LoVo (cell line): ENCODE measurements at places on chromosomes 5 and 9.

- no peak for DNase-seq
These were observed 1.3 kb upstream of the TBC1D2 start for GRCh38 chr9:98256756-98257155.

DNA sequence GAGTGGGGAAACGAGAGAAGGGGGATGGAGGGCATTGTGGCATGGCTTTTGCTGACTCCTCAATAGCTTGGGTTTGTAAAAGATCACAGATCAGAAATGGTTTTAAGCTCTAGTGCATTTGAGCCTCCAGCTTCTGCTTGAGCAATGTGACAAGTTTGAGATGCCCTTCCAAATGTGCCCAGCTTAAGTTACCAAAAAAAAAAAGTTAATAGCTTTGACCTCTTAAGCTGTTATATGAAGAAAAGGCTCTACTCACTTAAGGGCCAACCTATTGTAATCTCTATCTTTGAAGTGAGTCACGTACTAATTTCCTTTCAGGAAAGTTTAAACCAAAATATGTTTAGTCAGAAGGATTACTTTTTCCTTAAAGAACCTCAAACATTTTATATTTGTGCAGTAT, 428.8 kb upstream of the ACTBL2 start:
- DNase-seq: no peak

- DNase-seq: no peak
These were observed 199.4 kb downstream of the GAPVD1 start for GRCh38 chr9:125460883-125461635.

DNA sequence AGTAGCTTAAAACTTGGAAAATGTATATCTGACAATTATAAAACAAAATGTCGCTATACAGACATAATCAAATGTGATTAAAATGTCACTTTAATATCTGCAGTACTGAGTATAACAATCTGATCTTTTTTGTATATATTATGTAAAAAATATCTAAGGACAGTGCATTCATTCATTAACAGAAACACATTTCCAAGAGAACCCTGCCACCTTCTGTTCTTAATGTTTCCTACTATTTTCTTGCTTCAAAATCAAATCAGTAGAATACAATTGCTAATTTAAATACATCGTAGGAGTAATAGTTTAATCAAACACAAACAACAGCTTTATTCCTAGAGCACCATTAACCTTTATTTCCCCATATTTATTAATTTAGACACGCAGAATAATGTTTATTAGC, 142.6 kb upstream of the ST8SIA4 start:
- DNase-seq: no peak

DNA sequence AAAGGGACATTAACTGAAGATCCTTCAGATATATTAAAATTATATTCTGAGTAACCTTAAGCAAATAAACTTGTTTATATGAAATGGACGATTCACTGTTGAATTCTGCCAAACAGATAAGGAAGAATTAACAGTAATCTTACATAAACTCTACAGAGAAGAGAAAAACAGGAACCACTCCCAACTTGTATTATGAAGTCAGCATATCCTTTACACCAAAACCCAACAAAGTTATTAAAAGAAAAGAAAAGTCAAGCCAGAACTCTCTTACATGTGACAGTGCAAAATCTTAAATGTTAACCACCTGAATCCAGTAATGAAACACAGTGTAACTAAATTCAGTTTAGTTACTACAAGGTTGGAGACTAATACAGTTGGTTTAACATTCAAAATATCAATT, 185.8 kb downstream of the DEPDC1B start:
- DNase-seq: no peak

DNA sequence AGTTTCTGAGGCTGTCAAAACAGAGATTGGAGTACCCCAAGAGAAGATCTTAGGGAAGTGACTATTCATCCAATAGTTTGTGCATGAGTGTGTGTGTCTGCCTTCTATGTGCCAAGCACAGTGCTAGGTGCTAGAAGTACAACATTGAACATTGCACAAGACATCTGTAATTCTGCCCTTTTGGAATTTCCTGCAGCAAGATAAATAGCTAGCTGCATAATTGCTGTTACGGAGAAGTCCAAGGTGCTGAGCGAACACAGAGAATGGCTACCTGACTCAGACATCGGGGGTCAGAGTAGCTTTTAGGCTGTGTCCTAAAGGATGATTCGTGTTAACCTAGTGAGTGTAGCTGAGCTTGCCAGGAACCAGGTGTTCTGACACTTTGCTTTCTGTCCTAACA, 44.8 kb downstream of the PAPPA start:
- no peak for DNase-seq

DNA sequence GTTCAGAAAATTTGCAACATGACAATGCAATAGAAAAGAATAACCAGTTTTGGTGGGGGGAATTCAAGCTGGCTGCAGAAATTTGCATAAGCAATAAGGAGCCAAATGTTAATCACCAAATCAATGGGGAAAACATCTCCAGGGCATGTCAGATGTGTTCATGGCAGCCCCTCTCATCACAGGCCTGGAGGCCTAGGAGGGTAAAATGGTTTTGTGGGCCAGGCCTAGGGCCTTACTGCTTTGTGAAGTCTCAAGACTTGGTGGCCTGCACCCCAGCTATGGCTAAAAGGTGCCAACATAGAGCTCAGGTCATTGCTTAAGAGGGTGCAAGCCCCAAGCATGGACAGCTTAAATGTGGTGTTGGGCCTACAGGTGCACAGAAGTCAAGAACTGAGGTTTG, 29.7 kb upstream of the SLC36A1 start:
- no peak for DNase-seq

DNA sequence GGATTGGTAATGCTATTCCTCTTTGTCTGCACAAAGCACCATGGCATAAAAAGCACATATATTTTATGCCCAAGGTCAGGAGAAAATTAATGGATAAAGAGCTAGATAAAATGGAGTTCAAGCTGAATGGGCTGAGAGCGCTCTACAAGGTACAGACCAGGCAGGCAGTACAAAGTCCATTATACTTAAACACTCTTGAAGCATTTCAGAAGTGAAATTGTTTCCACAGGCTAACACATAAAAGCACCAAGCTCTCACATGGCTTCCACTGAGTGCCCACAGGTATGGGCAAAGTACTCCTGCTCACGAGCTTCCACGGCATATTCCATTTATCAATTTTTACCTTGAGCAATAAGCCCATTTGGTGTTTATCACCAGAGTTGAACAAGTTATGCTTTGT, 771.2 kb upstream of the DMAC1 start:
- DNase-seq: no peak

- no peak for DNase-seq
These were observed 236.9 kb downstream of the ARRDC3 start for GRCh38 chr5:91146230-91146629.

DNA sequence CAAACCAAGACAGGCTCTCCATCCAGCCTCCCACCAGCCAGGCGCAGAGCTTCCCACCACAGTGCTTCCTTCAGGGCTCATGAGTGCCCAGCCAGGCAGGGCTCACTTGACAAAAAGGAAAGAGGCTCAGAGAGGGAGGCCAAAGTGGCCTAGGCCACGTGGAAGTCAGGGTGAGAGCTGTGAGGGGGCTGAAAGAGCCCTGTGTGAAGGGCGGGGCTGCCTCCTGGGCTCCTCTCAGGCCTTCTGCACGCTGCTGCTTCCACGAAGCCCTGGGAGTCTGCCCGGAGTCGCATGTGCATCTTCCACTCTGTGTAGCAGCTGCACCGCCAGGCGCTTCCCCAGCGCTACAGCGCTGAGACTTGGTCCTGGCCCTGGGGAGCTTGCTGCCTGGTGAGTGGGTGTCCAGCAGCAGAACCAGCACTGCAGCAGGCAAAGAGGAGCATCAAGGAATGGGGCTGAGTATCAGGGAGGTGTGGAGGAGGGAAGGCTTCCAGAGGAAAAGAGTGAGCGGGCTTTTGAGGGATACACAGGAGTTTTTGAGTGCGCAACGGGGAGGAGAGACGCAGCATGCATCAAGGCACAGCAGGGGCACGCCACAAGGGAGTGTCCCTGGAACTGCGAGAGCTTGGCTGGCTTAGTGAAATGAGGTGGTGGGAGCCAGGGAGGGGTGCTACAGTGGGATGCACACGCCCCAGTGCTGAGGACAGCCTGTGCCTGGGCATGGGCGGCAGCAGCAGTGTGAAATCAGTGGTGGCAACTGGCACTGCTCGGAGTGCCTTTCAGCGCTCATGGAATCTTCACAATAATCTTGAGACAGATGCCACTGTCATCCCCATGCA, 178.0 kb downstream of the GAPVD1 start:
- DNase-seq: no peak

DNA sequence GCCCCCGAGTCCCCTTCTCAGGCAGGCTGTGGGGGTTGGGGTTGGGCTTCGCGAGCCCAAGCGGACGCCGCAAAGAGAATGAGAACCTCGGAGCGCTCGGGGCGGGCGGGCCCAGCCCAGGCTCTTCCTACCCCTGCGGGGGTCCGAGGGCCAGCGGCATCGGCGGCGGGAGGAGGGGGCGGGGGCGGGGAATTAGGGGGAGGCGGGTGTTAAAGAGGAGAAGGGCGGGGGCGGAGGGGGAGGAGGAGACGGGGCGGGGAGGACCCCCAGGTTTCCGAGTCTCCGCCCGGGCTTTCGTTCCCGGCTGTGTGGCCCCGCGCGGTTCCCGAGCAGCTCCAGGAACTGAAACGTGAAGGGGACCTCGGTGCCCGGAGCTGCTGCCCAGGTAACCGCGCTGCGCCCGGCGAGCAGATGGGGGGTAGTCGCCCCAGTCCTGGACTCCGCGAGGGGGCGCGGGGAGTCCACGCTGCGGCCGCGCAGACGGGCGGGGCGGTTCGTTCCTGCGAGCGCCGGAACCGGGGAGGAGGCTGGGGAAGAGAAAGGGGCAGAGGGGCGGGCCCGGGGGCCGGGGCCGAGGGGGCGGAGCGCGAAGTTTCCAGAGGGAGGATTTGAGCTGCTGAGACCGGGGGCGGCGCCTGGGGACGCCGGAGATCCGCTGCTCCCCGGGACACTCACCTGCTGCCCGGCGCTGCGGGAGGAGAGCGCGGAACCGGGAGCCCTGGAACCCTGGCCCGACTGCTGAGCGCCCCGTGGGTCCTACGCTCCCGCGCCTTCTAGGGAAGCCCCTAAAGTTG, 38.4 kb upstream of the PLEKHG4B start:
- DNase-seq: no peak

DNA sequence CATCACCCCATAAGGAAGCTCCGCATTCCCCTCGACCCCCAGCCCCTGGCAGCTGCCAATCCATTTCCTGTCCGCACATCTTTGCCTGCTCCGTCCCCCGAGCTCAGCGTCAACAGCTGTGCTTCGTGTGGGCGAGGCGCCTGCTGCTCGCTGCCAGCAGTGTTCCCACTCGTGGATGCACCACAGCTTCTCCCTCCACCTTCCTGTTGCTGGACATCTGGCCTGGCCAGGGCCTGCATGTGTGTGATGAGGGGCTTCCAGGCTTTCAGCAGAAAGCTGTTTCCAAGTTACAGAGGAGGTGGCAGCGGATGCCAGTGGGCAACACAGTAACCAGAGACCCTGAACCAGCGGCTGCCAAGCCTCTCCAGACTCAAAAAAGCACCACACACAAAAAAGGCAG, 86.0 kb downstream of the PRRT1B start:
- no peak for DNase-seq

GRCh38 chr5:97043511-97043910, 98.9 kb downstream of the LIX1 start:
- DNase-seq: no peak

GRCh38 chr5:115775999-115776398, 40.5 kb downstream of the CDO1 start:
- DNase-seq: no peak

GRCh38 chr5:159128070-159128541, 28.4 kb upstream of the EBF1 start:
- DNase-seq: no peak

DNA sequence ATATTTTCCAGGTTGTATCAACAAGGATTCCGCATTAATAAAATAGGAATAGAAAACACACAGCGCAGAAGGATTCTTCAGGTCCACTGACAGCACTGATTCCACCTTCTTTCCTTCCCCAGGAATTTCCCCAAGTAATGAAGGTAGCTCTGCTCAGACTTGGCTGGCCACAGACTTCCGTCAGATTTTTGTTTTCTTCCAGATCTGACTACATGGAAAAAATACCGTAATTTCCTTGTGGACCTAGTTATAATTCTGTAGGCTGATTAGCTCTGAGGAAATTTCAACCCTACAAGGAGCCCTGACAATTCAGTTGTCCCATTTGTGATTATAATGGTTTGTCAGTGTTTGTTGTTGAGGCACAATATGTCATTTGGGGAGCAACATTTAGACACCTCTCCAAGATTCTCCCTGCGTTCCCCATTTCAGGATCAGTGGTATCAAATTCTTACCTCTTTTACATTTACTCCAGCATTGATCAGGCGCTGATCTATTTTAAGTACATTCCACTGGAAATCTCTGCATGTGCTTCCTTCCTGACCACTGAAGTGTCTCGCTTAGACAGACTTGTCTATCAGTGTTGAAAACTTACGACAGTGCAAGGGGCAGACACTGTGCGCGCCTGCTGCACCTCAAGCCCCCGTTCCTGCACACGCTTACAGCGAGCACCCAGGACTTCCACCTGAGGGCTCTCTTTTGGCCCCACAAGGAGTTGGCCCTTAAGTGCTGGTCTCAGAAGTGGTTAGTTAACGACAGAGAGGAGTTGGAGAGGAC, 94.8 kb downstream of the LHFPL2 start:
- DNase-seq: no peak

GRCh38 chr9:121472446-121472845, 27.2 kb downstream of the GGTA1 start:
- DNase-seq: no peak

DNA sequence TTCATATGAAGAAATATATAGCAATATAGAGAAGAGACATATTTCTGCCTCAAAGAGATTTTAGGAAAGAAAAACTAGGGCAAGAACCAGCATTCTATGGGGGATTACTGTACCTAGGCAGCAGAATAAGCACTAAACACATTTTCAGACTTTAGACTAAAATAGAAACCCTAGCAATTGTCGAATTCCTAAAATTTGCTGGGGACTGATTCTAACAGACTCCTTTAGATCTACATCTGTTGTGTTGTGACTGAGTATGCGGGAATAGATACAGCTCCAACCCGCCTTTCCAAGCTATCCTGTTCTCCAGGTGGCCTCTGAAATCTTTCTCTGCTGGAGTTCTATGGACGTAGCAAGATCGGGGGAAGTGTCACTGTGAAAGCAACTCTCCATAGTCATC, 482.2 kb downstream of the NTRK2 start:
- DNase-seq: no peak

DNA sequence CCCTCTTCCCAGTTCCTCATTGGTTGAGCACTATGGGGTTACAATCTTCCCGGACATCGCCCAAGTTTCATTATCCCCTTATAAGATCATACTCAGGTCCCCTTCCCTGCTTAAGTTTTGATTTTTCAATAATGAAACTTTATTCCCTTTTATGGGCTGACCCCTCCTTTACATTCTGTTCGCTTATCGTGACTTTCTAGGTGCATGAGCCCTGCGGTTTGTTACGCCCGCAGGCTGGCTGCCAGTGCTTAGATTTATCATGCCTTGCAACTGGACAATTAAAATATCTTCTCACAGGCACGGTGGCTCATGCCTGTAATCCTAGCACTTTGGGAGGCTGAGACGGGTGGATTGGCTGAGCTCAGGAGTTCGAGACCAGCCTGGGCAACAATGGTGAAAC, 127.9 kb upstream of the FER start:
- DNase-seq: peak; percentile 9

- DNase-seq: no peak
These were observed 355.8 kb upstream of the SMARCA2 start for GRCh38 chr9:1659363-1659690.

GRCh38 chr5:54001976-54002775, 308.2 kb downstream of the ARL15 start:
- DNase-seq: no peak
